ENCODE measurements at places on chromosomes 1 and 21. TPM values are rescaled to one million over a fixed set of nuclear protein-coding genes. Genes with fewer than 3 reads are reported as not detected.

The SELP gene
- 13.7 TPM for total RNA-seq

The LRRC71 gene
- total RNA-seq, result not detected

The DMRTA2 gene
- total RNA-seq, result not detected

The NPPB gene
- total RNA-seq, result 10,488 TPM

The OR6N1 gene
- total RNA-seq, result not detected

The SPRR3 gene
- total RNA-seq, result not detected

The TMCO2 gene
- total RNA-seq, result not detected

- H3K4me3 ChIP-seq, result no peak overlapping the region
- H3K4me1 ChIP-seq, result no peaks in the 10 kb centered on the region
- no peaks in the 10 kb centered on the region for H3K27me3 ChIP-seq
- H3K27ac ChIP-seq, result no peak overlapping the region
Measured at GRCh38 chr21:35044128-35044527, 5.0 kb downstream of the RUNX1 start.

DNA sequence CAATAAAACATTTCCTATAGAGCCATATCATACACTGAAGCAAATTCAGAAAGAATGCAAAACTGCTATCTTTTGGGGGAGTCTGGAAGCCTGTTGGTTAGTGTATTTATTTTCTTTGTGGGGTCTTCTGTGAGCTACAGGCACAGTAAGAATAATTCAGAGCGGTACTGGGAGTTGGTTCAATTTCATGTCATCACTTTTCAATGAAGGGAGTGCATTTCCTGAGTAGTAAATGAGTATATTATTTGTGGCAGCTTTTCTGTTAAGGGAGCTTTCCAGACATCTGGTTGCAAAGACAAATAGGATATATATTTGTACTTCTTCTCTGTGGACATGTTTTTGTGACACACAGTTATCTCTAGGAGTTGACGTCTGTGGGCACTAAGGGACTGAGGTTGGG, 130.6 kb downstream of the HUNK start:
- no peaks in the 10 kb centered on the region for H3K36me3 ChIP-seq
- no peaks in the 10 kb centered on the region for H3K4me1 ChIP-seq
- H3K27ac ChIP-seq, result no peak overlapping the region
- DNase-seq, result no peak
- H3K27me3 ChIP-seq, result no peaks in the 10 kb centered on the region

DNA sequence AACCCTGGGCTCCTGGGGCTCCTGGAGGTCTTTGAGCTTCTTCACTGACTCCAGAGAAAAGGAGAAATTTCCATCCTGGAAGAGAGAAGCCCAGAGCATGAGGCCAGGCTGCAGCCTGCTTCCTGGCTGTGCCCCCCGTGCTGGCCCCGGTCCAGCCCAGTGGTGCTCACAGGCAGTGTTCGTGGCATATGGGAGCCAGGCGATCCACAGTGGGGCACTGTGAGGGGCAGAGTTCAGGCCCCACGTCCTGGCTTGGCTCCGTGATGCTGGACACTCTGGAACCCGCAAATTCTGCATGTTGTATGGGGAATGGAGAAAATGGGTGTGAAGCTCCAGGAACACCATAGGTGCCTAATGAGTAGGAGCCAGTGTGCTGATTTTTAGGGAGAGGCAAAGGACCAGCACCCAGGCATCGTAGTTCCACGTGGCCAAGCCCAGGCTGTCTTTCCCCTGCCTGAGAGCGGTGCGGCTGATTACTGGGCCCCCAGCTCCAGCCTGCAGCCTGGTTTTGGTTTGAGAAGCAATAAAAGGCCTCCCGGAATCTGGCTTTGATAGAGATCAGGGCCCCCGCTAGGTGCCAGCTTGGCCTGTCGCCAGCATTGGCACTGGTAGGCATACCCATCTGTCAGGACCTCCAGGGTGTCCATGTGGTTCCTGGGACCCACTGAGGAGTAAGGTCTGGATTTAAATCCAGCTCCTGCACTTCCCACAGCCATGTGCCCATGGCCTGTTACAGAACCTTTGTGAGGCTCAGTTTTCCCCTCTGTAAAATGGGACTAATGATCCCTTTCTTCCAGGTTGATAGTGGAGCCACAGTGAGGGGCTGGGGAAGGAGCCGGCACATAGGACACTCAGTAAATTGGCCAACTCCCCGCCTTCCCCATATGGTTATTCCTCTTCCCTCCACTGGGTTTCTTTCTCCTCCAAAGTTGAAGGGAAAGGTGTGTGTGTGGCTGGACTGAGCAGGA, 725 bp downstream of the GUCA2A start:
- H3K4me3 ChIP-seq, result no peak overlapping the region
- peaks cover 21% of the 10 kb centered on the region for H3K4me1 ChIP-seq
- no peak overlapping the region for H3K27ac ChIP-seq
- DNase-seq, result peak; percentile 26
- no peaks in the 10 kb centered on the region for H3K36me3 ChIP-seq
- H3K27me3 ChIP-seq, result no peaks in the 10 kb centered on the region

DNA sequence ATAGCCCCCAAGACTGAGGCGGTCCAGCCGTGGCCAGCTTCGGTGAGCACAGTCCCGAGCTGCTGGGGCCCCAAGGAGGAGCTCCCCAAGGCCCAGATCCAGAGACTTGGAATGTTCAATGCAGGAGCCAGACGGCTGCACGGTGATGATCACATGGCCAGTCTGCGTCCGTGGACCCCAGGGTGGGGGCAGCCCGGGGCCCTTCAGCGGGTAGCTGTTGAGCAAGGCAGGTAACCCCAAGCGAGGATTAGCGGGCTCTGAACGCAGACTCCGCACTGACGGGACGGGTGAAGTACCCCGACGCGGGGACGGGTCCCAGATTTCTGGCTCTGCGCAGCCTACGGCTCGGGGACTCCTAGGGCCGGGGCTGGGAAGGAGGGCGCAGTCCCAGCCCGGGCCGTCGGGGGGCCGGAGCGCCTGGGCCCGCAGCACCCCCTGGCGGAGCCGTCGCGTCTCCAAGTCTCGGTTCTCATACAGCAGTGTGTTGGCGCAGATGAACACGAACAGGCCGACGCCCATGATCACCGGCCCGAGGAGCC, 2.7 kb downstream of the TMEM200B start:
- H3K4me1 ChIP-seq, result peaks cover 41% of the 10 kb centered on the region
- H3K27me3 ChIP-seq, result no peaks in the 10 kb centered on the region
- peaks cover 4% of the 10 kb centered on the region for H3K36me3 ChIP-seq
- H3K4me3 ChIP-seq, result no peak overlapping the region
- no peak for DNase-seq
- H3K27ac ChIP-seq, result no peak overlapping the region

Measured in right atrium auricular region (tissue), 2 donors.